NCI-H526 treated with DMSO at 0.1 percent for 48 hours (cell line): ENCODE measurements at places on chromosomes 2 and 18.
A peak's percentile ranks its signal among the peaks of the same experiment; 100 is the strongest.

DNA sequence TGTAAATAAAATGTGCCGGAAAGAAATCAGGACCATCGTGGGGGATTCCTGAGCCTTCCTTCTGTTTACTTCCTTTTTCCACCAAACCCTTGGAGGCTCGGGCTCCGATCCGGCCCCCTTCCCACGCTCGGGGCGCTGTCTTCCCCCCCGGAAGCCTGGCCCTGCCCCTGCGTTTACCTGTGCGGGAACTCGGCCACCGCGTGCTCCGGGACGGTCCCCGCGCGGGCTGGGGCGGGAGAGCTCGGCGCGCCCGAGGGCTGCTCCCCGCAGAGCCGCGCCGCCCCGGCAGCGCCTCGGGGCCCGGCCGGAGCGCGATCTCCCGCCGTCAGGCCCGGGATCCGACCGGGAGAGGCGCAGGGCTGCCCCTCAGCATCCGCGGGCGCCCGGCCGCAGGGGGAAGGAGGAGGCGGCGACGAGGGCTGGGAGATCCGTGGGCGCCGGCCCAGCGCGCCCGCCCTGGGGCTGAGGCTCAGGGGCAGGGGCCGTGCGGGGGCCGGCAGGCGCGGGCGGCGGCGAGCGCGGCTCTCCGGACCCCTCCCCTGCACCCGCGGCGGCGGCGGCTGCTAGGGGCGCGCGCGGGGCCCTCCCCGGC is 435 bp downstream of the ADCY3 start:
- peak; percentile 35 for DNase-seq

- DNase-seq = no peak
These were observed 41.2 kb downstream of the CHRNA1 start for GRCh38 chr2:174722942-174723592.

DNA sequence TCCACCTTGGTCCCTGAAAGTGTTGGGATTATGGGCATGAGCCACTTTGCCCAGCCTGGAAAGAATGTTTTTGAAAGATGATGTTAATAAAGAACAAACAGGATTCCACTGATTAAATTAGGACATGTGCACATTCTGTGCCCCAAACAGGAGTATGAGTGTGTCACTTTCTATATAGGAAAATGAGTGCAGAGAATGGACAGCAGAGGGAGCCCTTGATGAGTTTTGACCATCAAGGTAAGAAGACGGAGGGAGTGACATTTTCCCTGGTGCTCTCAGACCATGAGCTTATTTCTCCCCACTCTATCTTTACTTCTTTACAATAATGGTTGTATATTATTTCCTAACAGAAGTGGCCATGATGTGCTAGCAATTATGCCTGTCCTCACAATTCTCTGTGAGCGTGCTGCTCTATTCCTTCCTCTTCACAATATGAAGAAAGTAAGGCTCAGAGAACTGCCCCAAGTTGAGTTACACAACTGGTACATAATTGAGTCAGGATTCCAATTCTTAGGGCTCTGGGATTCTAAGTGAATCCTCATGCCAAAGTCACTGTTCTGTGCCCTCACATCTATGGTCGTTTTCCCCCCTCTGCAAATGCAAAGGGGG is 20.6 kb downstream of the RPL37A start:
- peak; percentile 30 for DNase-seq

DNA sequence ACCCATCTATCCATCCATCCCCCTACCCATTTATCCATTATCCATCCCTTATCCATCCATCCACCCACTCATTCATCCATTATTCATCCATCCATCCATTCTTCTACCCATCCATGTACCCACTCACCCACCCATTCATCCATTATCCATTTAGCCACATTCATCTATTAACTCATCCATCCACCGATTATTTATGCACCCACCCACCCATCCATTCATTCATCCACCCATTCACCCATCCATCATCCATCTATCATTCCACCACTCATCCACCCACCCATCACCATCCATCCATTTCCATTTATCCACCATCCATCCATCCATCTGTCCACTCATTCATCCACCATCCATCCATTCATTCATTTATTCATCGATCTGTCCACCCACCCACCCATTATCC is 137.4 kb upstream of the CTDP1 start:
- DNase-seq = no peak

GRCh38 chr2:9594366-9595054 is 36.3 kb downstream of the YWHAQ start:
- DNase-seq = no peak

DNA sequence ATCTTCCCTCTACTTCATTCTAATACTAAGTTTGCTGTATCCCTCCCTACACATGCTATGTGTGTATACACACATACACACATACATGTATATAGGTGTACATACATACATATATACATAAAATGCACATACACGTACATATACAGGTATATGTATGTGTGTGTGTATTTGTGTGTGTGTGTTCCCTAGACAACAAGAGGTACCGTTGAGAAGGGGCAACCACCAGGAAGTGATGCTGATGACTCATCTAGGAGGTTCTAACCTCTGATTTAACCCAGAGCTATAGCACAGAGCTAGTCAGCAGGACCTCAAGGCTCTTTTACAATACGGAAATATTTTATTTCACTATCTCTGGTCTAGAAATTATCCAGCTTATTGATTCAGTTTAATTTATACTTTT is 139.2 kb downstream of the LAMA3 start:
- DNase-seq = no peak

GRCh38 chr2:1606046-1606400 is 138.3 kb downstream of the PXDN start:
- DNase-seq = no peak

- no peak for DNase-seq
These were observed 45.2 kb upstream of the NOSTRIN start for GRCh38 chr2:168757223-168757622.

DNA sequence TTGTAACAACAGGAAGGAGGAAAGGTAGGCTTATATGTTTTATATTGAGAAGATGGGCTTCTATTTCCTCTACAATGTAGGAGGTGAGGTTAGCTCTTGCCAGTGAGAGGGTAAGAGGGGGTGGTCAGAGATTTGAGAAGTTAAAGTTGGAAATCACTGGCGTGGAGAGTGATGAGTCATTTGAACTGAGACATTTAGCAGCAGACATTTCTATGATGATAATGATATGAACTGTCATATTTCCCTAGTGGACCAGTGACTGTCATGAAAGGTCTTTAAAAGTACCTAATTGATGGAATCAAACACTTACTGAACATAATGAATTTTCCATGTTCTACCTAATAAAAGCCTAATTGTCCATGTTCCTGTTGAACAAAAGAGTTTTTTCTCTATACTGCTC is 126.1 kb downstream of the FAM161A start:
- no peak for DNase-seq

DNA sequence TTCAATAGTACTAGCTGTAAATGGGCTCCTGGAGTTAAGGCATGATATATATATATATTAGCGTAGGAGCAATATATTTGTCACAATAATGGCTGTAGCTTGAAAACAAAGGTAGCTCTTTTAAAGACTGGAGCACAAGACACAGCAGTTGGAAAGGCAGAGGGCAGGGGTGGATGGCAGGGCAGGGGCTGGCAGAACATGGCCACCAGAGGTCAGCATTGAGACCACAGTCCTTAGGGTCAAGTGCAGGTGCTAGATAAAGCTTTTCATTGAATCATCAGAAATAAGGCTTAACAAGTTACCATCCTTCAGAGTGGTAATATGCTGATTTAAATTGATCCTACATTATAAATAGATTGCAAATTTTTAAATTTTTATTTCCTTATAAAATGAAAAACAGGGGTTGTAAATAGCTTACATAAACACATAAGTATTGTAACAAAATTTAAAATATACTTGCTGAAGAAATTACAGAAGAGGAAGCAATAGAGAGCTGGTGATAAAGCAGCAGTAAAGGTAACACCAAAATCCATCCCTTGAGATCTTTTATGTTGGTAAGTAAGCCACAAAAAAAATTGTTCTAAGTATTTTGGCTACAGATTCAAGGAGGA is 161.2 kb upstream of the PIEZO2 start:
- no peak for DNase-seq

DNA sequence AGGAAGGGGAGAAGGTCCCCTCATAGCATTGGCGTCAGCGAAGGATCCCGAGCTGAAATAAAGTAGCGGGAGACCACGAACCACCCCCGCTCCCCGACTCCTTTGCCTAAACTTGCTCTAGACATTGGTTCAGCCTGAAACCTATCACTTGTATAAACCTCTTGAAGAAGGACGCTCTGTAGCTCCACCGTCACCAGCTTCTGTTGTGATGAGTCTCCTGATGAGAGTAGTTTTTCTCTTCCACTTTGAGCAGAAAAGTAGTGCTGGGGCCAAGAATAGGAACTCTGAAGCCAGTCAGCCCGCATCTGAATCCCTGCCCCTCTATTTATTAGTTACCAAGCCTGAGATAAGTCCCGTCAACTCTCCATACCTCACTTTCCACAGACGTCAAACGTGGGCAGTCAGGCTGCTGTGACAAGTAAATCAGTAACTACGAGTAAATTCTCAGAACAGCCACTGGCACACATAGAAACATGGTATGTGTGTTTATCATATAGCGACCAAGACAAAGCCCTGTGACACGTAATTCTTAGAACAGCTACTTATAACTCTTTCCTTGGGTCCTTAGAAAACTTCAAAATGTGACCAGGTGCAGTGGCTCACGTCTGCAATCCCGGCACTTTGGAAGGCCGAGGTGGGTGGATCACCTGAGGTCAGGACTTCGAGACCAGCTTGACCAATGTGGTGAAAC is 61.7 kb downstream of the CD226 start:
- DNase-seq = no peak

GRCh38 chr2:192126426-192126825 is 68.3 kb downstream of the TMEFF2 start:
- DNase-seq = no peak

DNA sequence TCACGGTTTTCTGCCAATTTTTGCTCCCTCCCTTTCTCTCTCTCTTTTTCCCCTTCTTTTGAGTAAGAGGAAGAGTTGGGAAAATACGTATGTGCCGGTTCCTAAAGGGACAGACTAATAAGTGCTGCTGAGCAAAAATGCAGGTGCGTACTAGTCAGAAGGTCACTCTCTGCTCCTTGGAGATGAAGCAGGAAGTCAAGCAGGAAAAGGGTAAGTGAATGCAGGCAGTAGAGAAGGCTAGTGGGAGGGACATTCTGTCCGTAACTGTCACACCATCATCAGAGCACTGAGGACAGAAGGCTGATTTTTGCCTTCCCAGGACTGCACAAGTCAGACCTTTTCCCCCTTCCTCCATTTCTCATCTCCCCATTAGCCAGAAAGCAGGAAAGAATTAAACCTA is 105.7 kb downstream of the CDH2 start:
- DNase-seq = no peak

DNA sequence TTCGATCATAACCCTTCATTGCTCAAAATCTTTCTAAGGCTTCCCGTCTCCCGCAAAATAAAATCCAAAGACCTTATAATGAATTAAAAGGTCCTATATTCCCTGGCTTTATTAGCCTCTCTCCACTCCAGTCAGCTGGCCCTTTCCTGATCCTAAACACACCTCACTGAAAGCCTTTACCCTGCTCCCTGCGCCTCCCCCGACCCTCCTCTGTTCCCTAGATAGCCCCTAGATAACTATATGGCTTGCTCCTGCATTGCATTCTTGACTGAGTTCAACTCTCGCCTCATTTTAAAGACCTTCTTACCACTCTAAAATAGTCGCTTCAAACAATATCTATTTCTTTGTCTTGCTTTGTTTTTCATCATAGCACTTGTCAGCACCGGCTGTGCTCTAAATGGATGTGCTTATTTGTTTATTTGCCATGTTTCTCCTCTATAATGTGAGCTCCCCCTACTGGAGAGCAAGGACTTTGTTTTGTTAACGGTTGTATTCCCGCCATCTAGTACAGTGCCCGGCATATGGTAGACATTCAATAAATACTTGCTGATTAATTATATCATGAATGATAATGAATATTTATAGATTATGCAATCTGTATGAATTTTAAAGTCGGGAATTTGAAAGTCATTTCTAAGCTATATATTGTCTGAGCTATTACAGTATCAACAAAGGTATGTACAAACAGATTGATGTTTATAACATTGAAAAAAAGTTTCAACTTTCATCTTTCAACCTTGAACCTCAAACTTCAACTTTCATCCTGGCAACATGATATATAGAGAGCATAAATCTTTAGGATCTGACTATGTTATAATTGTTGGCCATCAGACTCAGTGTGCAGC is 32.4 kb upstream of the VIT start:
- DNase-seq = peak; percentile 50

- no peak for DNase-seq
These were observed 17.4 kb upstream of the SMARCAL1 start for GRCh38 chr2:216394881-216395280.

- DNase-seq = no peak
These were observed 37.4 kb downstream of the AFF3 start for GRCh38 chr2:100104718-100105677.

DNA sequence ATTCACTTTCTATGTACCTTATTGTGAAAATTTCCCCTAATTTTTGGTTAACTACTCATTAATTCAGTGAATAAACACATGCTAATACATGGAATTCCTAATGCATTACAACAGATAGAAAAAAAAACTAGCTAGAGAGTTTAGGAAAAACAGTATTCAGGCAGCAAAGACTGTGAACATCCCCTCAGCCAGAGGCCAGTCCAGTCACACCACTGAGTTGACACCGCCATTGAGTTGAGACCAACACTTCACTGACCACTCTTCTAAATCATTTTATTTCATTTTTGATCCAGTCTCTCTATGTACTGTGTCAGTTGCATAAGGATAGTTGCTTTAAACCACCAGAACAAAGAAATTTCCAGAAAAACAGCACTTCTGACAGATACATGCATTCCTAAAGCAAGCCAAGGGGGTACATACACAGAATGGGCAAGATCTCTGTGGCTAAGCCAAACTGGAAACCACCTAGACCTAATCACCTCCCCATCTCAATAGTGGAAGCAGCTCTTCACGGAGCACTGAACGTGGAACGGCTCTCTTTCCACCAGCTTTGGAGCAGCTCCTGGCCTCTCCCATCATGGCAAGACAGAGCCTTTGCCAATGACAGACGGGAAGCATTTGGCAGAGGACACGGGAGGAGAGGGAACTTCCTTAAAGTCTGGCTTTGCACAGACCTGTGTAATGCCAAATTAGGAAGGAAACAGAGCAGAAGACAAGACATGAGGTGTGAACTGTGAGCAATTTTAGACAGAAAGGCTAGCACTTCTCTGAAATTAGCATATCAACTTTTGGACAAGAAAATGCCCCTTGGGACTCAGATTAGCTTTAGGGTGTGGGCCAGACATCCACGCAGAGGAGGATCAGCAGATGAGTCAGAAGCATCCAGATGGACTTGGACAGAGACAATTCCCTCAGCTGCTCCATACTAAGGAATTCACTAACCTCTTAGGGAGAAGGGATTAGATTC is 36.4 kb downstream of the CACNB4 start:
- DNase-seq = no peak

GRCh38 chr2:140018541-140018940 is 1238.4 kb upstream of the NXPH2 start:
- no peak for DNase-seq

- no peak for DNase-seq
These were observed 75.8 kb downstream of the PHLPP1 start for GRCh38 chr18:62790871-62791772.

- DNase-seq = peak; percentile 31
These were observed 2.7 kb upstream of the PID1 start for GRCh38 chr2:229273723-229274338.

- no peak for DNase-seq
These were observed 45.0 kb downstream of the BCL11A start for GRCh38 chr2:60508339-60508917.

- DNase-seq = no peak
These were observed 52.7 kb downstream of the SMAD4 start for GRCh38 chr18:51082571-51083267.

- DNase-seq = no peak
These were observed 69.0 kb upstream of the TTC39C start for GRCh38 chr18:23945416-23946079.
